ENCODE measurements at places on chromosomes 13 and 19.

DNA sequence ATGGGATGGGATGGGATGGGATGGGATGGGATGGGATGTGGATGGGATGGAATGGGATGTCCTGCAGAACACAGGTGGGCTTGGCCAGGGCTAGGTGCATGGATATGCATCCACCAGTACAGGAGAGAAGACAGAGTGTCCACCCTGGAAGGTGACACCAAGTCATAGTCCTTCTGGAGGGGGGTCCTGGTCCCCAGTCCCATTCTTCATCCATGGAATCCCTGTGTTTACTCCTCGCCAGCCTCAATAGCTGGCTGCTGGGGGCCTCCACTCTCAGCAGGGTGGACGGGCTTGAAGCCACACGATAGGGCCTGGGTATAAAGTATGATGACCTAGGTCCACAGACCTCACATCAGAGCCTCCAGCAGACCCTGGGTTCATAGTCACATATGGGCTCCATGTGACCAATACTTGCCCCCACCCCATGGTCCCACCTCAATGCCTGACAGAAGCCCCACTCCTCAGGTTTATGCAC lies 40.1 kb downstream of the RFX2 start:
- no peak for DNase-seq

- DNase-seq, result no peak
Observed at GRCh38 chr13:97757807-97758206, 195.7 kb upstream of the IPO5 start.

GRCh38 chr13:113531041-113531873 lies 40.7 kb upstream of the DCUN1D2 start:
- DNase-seq, result no peak

GRCh38 chr13:73521985-73522524 lies 463.2 kb downstream of the KLF5 start:
- DNase-seq, result no peak

- peak; percentile 52 for DNase-seq
Observed at GRCh38 chr19:53076984-53077383, 26.2 kb downstream of the ZNF160 start.

GRCh38 chr19:1466461-1467214 lies 12.4 kb downstream of the C19orf25 start:
- no peak for DNase-seq

DNA sequence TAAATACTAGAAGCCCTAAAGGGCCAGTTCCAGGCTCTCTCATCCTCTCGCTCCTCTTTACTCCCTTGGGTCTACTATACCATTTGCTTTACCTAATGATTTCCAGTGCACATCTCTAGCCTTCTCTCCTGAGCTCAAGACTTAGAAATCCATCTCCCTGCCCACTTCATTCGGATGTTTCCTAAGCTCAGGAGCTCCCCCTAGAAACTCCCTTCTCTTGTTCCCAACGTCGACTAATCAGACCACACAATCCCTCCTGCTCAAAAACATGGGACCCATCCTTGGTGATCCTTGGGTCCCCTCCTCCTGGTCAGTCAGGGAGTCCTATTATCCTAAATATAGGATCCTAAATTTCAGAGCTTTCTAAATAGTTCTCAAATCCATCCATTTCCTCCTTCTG lies 21.1 kb upstream of the STK24 start:
- DNase-seq, result no peak

- DNase-seq, result no peak
Observed at GRCh38 chr13:75091718-75092117, 390.3 kb downstream of the TBC1D4 start.

GRCh38 chr19:7013678-7014077 lies 7.6 kb downstream of the MBD3L2B start:
- no peak for DNase-seq

DNA sequence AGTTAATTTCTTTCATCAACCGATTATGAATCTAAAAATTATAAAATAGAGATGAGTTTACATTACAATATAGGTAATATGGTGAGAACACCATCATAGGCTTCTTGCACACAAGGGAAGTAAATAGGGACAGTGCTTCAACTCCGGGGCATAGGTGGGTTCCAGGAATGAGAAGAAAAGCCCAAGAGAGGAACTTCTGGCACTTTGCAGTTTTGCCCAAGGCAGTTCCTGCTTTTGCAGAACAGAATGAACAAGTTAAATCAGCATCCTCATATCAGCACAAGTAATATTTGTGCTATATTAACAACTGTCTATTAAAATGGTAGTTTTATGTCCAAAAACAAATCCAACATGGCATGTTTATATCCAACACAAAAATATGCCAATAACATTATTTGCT lies 60.1 kb downstream of the DACH1 start:
- no peak for DNase-seq
